ENCODE measurements at places on chromosomes 5 and 9.

DNA sequence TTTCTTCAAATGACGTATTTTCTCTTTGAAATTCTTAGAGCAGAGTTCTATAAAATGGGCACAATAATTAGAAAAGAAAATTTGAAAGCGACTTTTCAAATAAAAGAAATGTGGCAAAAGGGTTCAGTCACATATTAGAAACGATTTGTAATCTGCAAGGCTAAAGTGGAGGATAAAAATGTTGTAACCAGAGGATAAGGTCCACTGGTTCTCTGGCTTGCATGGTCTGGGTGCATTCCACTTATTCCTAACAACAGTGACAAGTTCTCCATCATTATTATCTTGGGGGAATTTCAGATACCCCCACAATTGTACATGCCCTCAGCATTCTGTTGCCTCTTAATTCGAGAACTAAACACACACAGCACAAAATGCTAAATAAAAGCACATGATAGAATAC, 91.1 kb downstream of the IQGAP2 start:
- no peak for DNase-seq

GRCh38 chr9:80968611-80969010, 720.7 kb downstream of the TLE1 start:
- DNase-seq: no peak

DNA sequence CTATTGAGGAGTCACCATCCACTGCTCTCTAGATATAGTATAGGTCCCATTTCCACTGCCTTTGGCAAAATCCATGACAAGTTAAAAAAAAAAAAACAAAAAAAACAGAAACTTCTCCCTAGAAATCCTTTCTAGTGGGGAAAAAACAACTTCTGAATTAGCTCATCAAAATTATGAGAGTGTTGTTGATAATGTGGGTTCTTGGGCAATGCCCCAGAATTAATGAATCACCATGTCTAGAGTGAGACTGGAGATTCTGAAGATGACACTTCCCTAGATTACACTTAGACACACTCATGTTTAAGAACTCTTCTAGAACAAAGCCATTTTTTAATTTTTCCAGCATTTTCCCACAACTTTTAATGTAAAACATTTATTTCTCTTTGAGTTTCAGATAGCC, 728.0 kb upstream of the C9orf72 start:
- no peak for DNase-seq

DNA sequence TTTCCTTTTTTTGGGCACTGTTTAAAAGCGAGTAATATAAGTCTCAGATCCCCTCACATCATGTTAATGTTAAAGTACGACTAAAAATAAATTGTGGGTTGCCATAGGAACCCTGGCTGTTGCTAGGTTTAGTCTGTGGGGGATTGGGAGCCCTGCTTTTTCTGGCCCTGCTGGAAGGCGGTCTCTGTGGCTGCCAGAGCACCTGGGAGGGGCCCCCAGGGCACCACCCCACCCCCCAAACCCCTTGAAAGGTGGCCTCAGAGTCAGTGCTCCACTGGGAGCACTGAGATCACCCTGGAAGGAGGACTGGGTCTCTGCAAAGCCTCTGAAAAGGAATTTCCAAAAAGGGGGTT, 66.2 kb upstream of the NEURL1B start:
- no peak for DNase-seq

GRCh38 chr9:126695186-126695585, 81.5 kb downstream of the LMX1B start:
- no peak for DNase-seq

DNA sequence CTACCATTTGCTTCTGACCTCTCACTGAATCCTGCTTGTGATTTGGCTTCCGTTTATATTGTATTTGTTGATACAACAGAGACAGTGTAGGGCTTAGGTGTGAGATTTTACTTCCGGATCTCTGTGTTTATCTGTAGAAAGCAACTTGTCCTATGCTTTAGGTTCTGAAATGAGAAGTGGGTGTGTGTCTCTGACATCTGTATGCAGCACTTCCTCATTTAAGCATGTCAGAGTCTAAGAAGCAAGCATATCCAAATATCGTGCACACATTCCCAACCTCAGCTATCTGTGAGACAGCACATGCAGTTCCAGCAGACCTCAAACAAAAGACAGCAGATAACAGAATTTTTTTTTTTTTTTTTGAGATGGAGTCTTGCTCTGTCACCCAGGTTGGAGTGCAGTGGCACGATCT, 16.3 kb downstream of the KLF9 start:
- no peak for DNase-seq

Data from stimulated activated CD8-positive, alpha-beta memory T cell treated with anti-CD3 and anti-CD28 coated beads, Interleukin-4, amount 100 ng/mL, for 4 hours (primary cell).